ENCODE measurements at places on chromosomes 4 and X.

GRCh38 chr4:147709999-147710398, 21.9 kb upstream of the ARHGAP10 start:
- DNase-seq: no peak

DNA sequence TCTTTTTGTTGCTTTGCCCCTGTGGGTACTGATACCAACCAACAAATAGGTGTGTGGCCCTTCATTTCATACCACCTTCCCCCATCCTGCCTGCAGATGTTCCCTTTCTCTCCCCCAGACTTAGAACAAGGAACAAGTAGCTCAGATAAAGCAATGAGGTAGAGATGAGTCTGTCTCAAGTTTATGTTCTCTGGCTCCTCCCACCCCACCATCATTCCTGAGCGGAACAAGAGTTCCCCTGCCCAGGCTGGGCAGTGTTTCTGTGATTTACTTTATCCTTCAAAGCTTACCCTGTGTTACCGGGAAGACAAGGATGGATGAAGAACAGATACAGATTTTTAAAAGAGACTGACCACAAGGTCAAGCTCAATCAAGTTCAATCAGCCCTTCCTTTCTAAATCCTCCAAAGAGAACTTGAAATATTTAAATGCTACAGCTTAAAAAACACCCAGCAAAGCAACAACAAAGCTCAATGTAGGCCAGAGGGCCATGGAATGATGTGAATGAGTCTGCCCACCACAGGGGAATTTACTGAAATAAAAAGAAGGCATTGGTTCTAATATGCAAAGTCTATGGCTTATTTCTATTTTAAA, 80.1 kb upstream of the UCP1 start:
- DNase-seq: no peak

DNA sequence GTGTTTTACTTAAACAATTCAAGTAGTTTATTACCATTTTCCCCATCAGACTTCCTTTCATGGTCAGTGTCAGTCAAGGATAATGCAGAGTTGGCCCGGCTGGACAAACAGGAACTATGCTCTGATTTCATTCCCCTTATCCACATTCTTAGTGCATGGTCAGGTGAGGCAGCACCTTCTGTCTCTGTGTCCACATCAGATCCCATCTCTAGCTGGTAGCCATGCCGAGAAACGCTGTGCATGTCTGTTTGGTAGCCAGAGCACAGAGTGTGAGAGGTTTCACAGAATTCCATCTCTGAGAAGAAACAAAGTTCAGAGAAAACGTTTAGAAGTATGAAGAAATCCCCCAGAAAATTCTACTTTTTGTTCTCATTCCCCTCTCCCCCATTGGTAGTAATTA, 423.7 kb upstream of the TEX13C start:
- DNase-seq: no peak

GRCh38 chr4:184588893-184589292, 60.4 kb downstream of the CASP3 start:
- DNase-seq: no peak

DNA sequence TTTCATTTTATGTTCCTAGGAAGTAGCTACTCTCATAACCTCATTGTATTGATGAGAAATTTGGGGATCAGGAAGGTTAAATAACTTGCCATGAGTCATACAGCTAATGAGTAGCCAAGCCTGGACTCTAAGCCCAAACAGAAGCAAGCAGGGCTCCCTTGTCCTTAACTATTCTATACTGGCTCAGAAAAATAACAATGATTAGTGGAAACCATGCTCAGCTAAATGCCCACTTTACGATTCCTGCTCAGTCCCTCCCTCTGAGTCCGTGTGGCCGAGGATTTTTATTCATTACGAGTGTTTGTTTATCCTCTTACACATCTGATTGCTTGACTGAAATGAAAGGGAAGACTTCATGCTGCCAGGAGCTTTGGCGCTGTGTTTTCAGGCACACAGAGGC, 100.9 kb downstream of the SLC34A2 start:
- no peak for DNase-seq

DNA sequence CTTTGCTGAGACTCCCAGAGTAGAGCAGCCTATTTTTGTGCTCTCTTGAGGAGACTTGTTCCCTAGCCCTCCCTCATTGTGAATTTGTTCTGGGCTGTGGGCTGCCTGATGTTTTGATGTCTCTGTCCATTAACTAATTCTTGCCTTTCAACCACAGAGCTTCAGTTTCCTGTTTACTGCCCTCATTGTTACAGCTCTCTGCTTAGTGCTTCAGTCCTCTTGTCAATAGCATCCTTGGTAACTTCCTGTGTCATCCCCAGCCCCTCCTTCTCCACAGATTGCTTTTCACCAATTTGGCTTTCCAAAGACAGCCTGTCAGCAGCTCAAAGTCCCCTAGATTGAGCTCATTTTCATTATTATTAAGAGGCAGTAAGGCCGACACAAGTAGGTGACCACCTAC, 69.9 kb downstream of the COX7B2 start:
- DNase-seq: no peak

GRCh38 chr4:2243681-2244380, 1.9 kb upstream of the HAUS3 start:
- no peak for DNase-seq

DNA sequence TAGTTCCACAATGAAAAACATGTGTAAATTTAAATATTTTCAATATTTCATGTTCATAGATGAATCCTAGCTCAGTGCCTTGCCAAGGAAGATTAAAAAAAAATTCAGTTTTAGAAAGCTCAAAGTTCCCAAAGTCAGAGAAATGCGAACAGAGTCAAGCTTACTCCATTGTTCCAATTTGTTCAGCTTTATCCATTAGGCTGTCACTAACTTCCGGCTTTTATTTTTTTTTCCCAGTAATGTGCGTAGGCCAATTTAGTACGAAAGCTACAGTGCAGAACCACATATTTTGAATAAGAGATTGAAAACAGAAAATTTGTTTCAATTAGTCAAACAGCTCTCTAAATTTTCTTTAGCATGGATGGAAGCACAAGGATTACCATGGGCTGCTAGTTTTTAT, 23.1 kb upstream of the KLHL2 start:
- DNase-seq: no peak

DNA sequence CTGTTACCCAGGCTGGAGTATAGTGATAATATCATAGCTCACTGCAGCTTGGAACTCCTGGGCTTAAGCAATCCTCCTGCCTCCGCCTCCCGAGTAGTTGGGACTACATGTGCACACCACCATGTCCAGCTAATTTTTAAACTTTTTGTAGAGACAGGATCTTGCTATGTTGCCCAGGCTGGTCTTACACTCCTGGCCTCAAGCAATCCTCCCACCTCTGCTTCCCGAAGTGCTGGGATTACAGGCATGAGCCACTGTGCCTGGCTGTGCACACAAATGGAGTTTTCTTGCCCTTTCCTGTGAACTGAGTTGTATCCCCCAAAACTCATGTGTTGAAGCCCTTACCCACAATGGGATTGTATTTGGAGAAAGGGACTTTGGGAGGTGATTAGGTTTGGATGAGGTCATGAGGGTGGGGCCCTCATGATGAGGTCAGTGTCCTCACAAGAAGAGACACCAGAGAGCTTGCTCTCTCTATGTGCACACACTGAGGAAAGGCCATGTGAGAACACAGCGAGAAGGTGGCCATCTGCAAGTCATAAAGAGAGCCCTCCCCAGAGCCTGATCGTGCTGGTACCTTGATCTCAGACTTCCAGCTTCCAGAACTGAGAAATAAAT, 40.1 kb downstream of the DDX3X start:
- DNase-seq: no peak

- DNase-seq: no peak
These were observed 305.4 kb downstream of the PCDH18 start for GRCh38 chr4:137226900-137227299.

- no peak for DNase-seq
These were observed 386.6 kb upstream of the AADAT start for GRCh38 chr4:170476351-170476750.

GRCh38 chrX:141278306-141278705, 36.0 kb upstream of the SPANXC start:
- no peak for DNase-seq

DNA sequence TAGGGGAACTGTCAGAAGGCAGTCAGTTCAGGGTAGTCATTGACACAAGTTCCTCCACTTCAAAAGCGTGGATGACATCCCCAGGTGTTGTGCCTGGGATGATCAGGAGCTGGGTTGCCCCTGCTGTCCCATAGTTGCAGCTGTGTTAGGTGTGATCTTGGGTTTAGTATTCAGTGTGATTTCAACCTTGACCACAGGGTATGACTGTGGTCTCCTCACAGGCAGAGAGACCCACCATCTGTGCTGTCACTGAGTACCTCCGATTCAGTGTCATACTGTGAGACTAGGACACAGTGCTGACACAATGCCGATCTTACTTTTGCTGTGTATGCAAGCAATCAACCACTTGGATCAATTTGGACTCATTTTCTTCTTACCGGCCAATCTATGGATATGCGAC, 25.2 kb downstream of the FOXR2 start:
- DNase-seq: no peak

- no peak for DNase-seq
These were observed 8.7 kb downstream of the ANXA10 start for GRCh38 chr4:168101026-168101425.

GRCh38 chrX:41449615-41450014, 2.5 kb downstream of the NYX start:
- no peak for DNase-seq

GRCh38 chrX:107744868-107745267, 30.7 kb downstream of the TSC22D3 start:
- DNase-seq: no peak

GRCh38 chrX:136910565-136911035, 30.1 kb upstream of the RBMX start:
- DNase-seq: no peak

- DNase-seq: no peak
These were observed 27.6 kb downstream of the CLNK start for GRCh38 chr4:10656988-10657387.
